ENCODE measurements at places on chromosomes 7 and 10.

- H3K4me3 ChIP-seq: no peak overlapping the region
- DNase-seq: no peak
- no peaks in the 10 kb centered on the region for H3K36me3 ChIP-seq
- no peak overlapping the region for H3K27ac ChIP-seq
Observed at GRCh38 chr7:101411508-101411874, 48.8 kb downstream of the COL26A1 start.

GRCh38 chr10:101695404-101695890 lies 477 bp upstream of the FBXW4 start:
- no peaks in the 10 kb centered on the region for H3K36me3 ChIP-seq
- H3K4me3 ChIP-seq: peak overlapping the region; percentile 82

- peaks cover 24% of the 10 kb centered on the region for H3K36me3 ChIP-seq
- no peak for DNase-seq
- H3K4me1 ChIP-seq: peaks cover 16% of the 10 kb centered on the region
- H3K27ac ChIP-seq: no peak overlapping the region
Observed at GRCh38 chr7:158847451-158847866, 8.9 kb upstream of the DYNC2I1 start.

- DNase-seq: no peak
- no peak overlapping the region for H3K27ac ChIP-seq
- no peaks in the 10 kb centered on the region for H3K27me3 ChIP-seq
- no peaks in the 10 kb centered on the region for H3K4me1 ChIP-seq
Observed at GRCh38 chr10:62172465-62172864, 96.2 kb downstream of the RTKN2 start.

DNA sequence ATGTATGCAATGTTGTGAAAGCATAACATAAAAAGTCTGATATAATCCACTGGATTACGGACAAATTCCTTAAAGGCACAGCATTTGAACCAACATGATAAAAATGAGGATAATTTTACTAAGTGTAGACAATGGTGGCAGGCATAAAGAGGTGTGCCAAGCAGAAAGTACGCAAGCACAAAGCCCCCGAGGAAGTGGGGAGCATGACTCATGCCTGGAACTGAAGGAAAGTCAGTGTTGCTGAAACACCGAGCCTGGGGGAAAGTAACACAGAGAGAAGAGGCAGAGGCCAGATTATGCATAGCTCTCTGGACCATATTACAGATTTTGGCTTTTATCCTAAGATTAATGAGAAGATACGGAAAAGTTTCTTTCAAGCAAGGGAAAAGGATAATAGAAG lies 490.0 kb upstream of the PHF14 start:
- no peak overlapping the region for H3K4me3 ChIP-seq
- no peaks in the 10 kb centered on the region for H3K27me3 ChIP-seq
- no peaks in the 10 kb centered on the region for H3K36me3 ChIP-seq
- DNase-seq: no peak

- DNase-seq: peak; percentile 9
- H3K27ac ChIP-seq: no peak overlapping the region
- no peak overlapping the region for H3K4me3 ChIP-seq
- H3K4me1 ChIP-seq: peaks cover 12% of the 10 kb centered on the region
- no peaks in the 10 kb centered on the region for H3K36me3 ChIP-seq
Observed at GRCh38 chr10:92729886-92730285, 40.1 kb downstream of the HHEX start.

- no peaks in the 10 kb centered on the region for H3K36me3 ChIP-seq
- no peak overlapping the region for H3K4me3 ChIP-seq
- no peaks in the 10 kb centered on the region for H3K27me3 ChIP-seq
- no peaks in the 10 kb centered on the region for H3K4me1 ChIP-seq
Observed at GRCh38 chr10:98074315-98074911, 44.0 kb upstream of the CRTAC1 start.

- H3K27ac ChIP-seq: peak overlapping the region; percentile 92
- no peaks in the 10 kb centered on the region for H3K36me3 ChIP-seq
- no peaks in the 10 kb centered on the region for H3K27me3 ChIP-seq
- no peak overlapping the region for H3K4me3 ChIP-seq
- DNase-seq: no peak
Observed at GRCh38 chr10:104329735-104330134, 8.5 kb downstream of the ITPRIP start.

GRCh38 chr10:97532935-97533671 lies 34.4 kb downstream of the UBTD1 start:
- H3K4me1 ChIP-seq: no peaks in the 10 kb centered on the region
- H3K36me3 ChIP-seq: no peaks in the 10 kb centered on the region
- no peak overlapping the region for H3K27ac ChIP-seq
- peak; percentile 60 for DNase-seq
- H3K27me3 ChIP-seq: no peaks in the 10 kb centered on the region

GRCh38 chr7:134356421-134356936 lies 39.7 kb upstream of the SLC35B4 start:
- no peaks in the 10 kb centered on the region for H3K27me3 ChIP-seq
- no peak overlapping the region for H3K27ac ChIP-seq
- H3K4me1 ChIP-seq: no peaks in the 10 kb centered on the region
- H3K36me3 ChIP-seq: no peaks in the 10 kb centered on the region

DNA sequence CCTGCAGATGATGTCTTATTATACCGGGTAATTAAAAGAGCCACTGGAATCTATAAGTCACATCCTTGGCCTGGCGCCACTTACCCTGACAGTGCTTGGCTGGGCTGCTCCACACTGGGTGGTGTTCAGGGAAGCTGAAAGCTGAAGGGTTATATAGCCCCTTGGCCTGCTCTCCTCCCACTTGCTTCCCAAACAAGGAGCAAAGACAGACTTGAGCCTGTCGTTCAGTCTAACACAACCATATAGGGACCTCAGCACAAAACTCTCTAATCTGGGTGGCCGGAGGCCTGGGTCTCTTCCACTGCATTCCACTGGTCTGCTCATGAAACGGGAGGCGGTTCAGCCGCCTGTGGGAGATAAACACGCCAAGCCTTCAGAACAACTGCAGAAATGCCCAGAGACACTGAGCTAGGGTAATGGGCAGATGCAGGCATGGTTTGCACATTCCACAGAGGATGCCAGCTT lies at the start of gene ACTA2:
Gene ACTA2 (minus strand): TSS at position 127 of the 465 bp plus-strand sequence. CDS start 3,843 bp downstream, outside the sequence.
- H3K36me3 ChIP-seq: no peaks in the 10 kb centered on the region
- H3K4me1 ChIP-seq: no peaks in the 10 kb centered on the region
- DNase-seq: no peak
- H3K4me3 ChIP-seq: no peak within 1 kb of the TSS
- no peaks in the 10 kb centered on the region for H3K27me3 ChIP-seq

- H3K4me1 ChIP-seq: peaks cover 28% of the 10 kb centered on the region
- DNase-seq: peak; percentile 66
- 0 out of 2 replicates have a peak, but pooled peaks cover 3% of the 10 kb centered on the region for H3K27me3 ChIP-seq
- peak overlapping the region; percentile 90 for H3K27ac ChIP-seq
- peak overlapping the region; percentile 94 for H3K4me3 ChIP-seq
Observed at GRCh38 chr10:70477661-70478162, 855 bp upstream of the PALD1 start.

DNA sequence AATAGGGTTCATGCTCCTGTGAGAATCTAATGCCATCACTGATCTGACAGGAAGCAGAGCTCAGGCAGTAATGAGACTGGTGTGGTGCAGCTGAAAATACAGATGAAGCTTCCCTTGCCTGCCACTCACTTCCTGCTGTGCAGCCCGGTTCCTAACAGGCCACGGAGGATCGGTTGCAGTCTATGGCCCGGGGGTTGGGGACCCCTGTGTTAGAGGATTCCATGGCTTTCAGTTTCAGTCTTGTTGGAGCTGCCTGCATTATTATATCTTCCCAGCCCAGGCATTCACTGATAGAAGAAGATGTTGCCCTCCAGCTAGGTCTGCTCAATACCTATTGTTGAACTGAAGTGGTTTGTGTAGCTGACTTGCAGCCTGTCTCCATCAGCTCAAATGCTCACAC lies 1298.8 kb downstream of the TYW1 start:
- no peak overlapping the region for H3K27ac ChIP-seq
- no peak for DNase-seq
- H3K4me1 ChIP-seq: no peaks in the 10 kb centered on the region
- no peak overlapping the region for H3K4me3 ChIP-seq

GRCh38 chr7:34236057-34236456 lies 330.7 kb downstream of the BMPER start:
- DNase-seq: no peak
- no peak overlapping the region for H3K27ac ChIP-seq
- H3K4me3 ChIP-seq: no peak overlapping the region
- H3K27me3 ChIP-seq: no peaks in the 10 kb centered on the region
- no peaks in the 10 kb centered on the region for H3K4me1 ChIP-seq

- H3K27ac ChIP-seq: no peak overlapping the region
- no peak for DNase-seq
- no peaks in the 10 kb centered on the region for H3K4me1 ChIP-seq
- H3K27me3 ChIP-seq: no peaks in the 10 kb centered on the region
- no peak overlapping the region for H3K4me3 ChIP-seq
Observed at GRCh38 chr7:19561121-19561805, 147.6 kb downstream of the POLR1F start.

DNA sequence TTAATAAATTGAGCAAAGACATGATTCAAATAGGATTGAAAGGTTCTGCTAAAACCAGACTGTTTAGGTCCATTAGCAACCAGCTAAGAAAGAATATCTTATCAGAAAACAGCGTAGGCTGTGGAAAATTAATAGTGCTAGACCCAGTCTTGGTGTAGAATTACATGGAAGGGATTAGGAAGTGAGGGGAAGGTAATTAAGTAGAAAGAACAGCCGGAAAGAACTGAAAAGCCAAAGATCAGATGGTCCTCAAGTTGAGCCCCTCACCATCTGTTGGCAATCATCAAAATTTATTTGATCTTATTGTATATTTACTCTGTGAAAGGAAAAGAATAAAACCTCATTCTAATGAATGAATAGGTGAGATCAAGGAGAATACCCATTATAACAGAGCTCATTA lies 50.1 kb downstream of the COL1A2 start:
- H3K27ac ChIP-seq: no peak overlapping the region
- no peak for DNase-seq
- H3K4me1 ChIP-seq: no peaks in the 10 kb centered on the region
- H3K36me3 ChIP-seq: no peaks in the 10 kb centered on the region
- no peaks in the 10 kb centered on the region for H3K27me3 ChIP-seq
- no peak overlapping the region for H3K4me3 ChIP-seq

DNA sequence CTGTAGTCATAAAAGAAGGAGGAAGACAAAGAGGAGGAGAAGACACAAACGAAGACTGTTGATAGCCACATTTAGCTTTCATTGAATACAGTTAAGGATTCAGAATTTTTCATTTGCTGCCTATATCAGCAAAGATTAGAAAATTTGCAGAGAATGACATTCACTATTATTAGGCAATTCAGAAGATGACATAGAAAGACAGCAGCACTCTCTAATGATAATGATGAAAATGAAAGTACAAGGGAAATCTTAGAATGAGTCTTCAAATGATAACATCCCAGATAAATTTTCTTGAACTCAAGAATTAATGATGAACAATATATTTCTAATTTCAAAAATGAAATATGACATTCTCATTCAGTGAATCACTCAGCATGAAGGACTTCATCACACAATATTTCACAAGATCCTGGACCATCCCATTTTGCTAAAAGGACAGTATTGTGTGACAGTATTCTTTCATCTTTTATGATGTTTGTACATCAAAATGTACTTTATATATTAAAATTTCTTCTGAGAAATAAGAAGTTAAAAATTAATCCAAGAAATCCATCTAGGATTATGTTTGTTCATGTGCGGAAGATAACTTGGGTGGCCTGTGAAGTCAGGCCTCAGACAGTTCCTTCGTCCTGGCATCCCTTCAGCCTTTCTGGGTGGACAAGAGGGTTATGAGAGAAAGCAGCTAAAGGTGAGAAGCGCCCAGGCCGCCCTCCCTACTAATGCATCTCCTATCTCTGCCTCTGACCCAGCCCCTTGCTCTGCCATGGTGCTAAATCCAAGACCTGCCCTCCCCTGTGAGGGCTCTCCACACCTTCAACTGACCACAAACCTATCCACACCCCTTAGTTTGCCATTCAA lies 47.4 kb upstream of the CAMK2B start:
- H3K4me3 ChIP-seq: no peak overlapping the region
- no peaks in the 10 kb centered on the region for H3K27me3 ChIP-seq
- no peak overlapping the region for H3K27ac ChIP-seq
- no peaks in the 10 kb centered on the region for H3K36me3 ChIP-seq
- H3K4me1 ChIP-seq: no peaks in the 10 kb centered on the region

GRCh38 chr7:112708236-112708635 lies 82.0 kb downstream of the TMEM168 start:
- H3K36me3 ChIP-seq: no peaks in the 10 kb centered on the region
- no peak overlapping the region for H3K4me3 ChIP-seq
- peak; percentile 64 for DNase-seq
- no peak overlapping the region for H3K27ac ChIP-seq
- no peaks in the 10 kb centered on the region for H3K27me3 ChIP-seq

DNA sequence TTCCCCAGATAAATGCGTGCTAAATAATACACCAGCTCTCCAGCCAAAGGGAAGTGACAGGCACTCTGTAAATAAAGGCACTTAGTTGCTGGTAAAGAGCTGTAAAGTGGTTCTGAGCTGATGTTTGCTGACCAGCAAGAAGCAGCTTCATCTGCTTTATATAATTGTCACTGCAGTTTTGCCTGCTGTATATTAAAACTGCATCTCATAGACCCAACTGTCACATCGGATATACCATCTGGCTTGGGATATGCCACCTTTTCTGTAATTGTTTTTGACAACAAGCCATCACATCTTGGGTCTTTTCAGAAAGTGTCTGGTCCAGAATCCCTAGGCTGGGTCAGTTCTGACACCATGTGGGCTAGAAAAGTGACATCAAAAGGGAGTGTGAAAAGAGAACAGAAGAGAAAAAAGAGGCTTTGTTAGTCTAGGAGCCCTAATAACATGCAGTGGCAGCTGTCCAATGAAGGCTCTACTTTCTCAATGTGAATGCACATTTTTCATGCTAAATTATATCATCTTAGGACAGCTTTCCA lies 697.6 kb downstream of the KCNMA1 start:
- no peak overlapping the region for H3K4me3 ChIP-seq
- H3K27me3 ChIP-seq: no peaks in the 10 kb centered on the region
- no peaks in the 10 kb centered on the region for H3K4me1 ChIP-seq
- H3K27ac ChIP-seq: no peak overlapping the region
- no peak for DNase-seq

DNA sequence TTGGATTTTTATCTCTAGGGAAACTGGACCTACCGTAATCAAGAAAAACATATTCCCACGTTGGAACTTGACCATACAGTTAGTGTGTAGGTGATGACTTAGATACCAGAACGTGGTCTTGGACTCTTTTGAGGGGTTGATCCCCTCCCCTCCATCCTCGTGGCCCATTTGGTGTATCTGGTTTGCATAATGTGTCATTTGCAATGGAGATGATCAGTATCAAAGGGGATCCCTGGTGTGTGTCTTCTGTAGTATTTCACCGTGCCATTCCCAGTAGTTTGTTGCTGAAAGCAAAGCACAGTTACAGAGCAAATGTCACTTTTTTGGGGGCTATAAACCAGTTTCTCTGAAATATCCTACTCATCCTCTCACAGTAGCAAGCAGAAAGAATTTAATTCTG lies 217.7 kb downstream of the TCF7L2 start:
- H3K36me3 ChIP-seq: no peaks in the 10 kb centered on the region
- H3K4me1 ChIP-seq: peaks cover 67% of the 10 kb centered on the region
- DNase-seq: no peak
- H3K27ac ChIP-seq: no peak overlapping the region
- no peaks in the 10 kb centered on the region for H3K27me3 ChIP-seq
- H3K4me3 ChIP-seq: no peak overlapping the region
